Gastroesophageal sphincter (tissue), 4 donors: ENCODE measurements at places on chromosomes 6 and 20. TPM values are rescaled to one million over a fixed set of nuclear protein-coding genes. Genes with fewer than 3 reads are reported as not detected.

COL20A1 gene
- total RNA-seq: not detected

THBS2 gene
- total RNA-seq: 21.5 TPM

GRCh38 chr6:22471132-22471690 lies 98.2 kb upstream of the HDGFL1 start:
- no peaks in the 10 kb centered on the region for H3K36me3 ChIP-seq
- H3K27me3 ChIP-seq: no peaks in the 10 kb centered on the region
- no peak overlapping the region for H3K27ac ChIP-seq
- no peak overlapping the region for H3K4me3 ChIP-seq
- H3K4me1 ChIP-seq: peaks cover 23% of the 10 kb centered on the region

DNA sequence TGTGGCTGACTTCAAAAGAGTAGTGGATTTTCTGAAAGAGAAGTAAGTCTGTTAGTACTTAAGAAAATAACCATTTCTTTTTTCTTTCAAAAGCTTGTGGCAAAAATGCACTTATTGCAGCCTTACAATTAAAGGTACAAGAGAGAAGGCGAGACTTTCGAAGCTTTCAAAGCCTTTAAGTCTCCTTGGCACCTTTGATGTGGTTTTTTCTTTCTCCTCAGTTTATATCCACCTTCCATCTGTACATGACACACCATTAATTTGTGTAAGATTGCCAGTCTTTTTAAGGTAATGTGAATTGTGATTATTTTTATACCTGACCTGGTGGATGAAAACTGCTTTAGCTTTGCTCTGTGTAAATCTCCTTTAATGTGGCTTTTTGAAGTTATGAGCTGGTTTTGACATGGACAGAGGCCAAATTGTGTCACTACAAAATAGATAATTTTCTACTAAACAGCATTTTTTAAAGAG lies 466.1 kb downstream of the CDKAL1 start:
- no peak overlapping the region for H3K27ac ChIP-seq
- no peak overlapping the region for H3K4me3 ChIP-seq
- H3K4me1 ChIP-seq: no peaks in the 10 kb centered on the region
- no peaks in the 10 kb centered on the region for H3K36me3 ChIP-seq
- H3K27me3 ChIP-seq: no peaks in the 10 kb centered on the region

DNA sequence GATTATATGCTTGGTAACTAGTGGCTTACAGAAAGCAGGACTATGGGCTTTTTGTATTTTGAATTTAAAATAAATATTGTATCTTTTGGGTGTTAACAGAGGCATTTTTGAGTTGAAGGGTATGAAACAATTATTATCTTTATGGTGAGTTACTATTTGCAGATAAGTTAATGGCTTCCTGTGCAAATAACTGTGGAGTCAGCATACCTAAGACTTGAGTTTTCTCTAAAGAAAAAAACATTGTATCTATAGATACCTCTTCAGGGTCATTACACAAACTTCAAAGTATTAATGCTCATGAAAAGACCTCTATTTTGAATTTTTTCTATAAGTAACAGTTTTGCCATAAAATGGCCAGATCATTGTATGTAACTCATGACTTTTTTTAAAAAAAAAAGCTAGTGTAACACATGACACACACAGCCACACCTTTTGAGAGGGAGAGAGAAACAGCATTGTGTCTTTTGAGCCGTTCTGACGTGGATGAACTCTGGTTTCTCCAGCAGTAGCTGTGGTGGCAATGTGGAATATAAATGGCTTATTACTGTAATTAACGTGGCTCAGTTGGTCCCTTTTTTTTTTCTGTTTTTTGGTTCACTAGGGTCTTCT lies 36.3 kb downstream of the PLEKHG1 start:
- H3K4me1 ChIP-seq: peaks cover 26% of the 10 kb centered on the region
- H3K27me3 ChIP-seq: no peaks in the 10 kb centered on the region
- no peaks in the 10 kb centered on the region for H3K36me3 ChIP-seq
- no peak overlapping the region for H3K27ac ChIP-seq
- no peak overlapping the region for H3K4me3 ChIP-seq
- no peak for ATAC-seq

DNA sequence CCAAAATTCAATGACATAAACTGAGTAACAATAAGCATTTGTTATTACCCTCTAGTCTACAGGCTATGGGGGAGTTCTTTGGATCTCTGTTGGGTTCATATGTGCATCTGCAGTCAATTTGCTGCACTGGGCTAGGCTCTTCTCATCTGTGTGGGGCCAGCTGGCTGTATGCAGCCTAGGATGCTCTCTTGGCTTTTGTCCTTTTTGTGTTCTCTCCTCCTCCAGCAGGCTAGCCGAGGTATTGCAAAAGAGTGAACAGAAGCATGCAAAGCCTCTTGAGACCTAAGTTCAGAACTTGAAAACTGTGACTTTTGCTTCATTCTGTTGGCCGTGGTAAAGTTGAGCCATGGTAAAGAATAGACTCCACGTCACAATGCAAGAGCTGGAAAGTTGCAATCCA lies 62.8 kb upstream of the FOXO3 start:
- ATAC-seq: no peak
- H3K27ac ChIP-seq: no peak overlapping the region
- H3K36me3 ChIP-seq: no peaks in the 10 kb centered on the region

DNA sequence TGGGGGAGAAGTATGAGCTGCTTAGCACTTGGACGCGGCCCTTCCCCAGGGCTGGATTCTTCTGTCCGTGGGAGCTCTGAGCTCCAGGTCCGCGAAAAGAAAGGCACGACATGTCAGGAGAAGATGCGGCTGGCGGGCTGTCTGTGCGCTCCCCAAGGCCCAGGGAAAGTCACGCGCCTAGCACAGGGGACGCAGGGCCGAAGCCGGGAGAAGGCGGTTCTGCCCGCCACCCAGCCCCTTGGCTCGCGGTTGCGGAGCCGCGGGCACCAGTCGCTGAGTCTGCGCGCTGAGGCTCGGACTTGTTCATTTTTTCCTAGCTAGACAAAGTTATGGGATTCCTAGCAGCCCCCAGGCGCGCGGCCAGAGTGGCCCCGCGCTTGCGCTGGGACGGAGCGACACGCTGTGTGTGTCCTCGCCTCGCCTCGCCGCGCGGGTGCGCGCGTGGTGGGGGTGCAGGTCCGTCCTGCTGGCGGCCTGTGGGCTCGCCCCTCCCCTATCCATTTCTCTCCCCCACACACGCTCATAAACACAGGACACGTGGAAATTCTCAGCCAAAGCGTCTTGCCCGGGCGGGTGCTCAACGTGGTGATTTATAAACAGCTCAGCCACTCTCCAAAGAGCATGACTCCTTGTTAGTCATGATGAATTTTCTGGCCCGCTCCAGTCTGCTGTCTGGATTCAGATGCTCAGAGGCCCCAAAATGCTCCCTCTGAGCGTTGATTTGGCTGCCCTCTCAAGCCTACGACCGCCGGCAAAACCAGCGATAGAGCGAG lies 1.9 kb upstream of the POU3F2 start:
- H3K4me1 ChIP-seq: no peaks in the 10 kb centered on the region
- H3K36me3 ChIP-seq: no peaks in the 10 kb centered on the region
- no peak overlapping the region for H3K27ac ChIP-seq

GRCh38 chr20:32028647-32029372 lies 18.6 kb downstream of the CCM2L start:
- H3K36me3 ChIP-seq: no peaks in the 10 kb centered on the region
- H3K4me3 ChIP-seq: no peak overlapping the region
- H3K27me3 ChIP-seq: peaks cover 59% of the 10 kb centered on the region
- H3K27ac ChIP-seq: no peak overlapping the region

DNA sequence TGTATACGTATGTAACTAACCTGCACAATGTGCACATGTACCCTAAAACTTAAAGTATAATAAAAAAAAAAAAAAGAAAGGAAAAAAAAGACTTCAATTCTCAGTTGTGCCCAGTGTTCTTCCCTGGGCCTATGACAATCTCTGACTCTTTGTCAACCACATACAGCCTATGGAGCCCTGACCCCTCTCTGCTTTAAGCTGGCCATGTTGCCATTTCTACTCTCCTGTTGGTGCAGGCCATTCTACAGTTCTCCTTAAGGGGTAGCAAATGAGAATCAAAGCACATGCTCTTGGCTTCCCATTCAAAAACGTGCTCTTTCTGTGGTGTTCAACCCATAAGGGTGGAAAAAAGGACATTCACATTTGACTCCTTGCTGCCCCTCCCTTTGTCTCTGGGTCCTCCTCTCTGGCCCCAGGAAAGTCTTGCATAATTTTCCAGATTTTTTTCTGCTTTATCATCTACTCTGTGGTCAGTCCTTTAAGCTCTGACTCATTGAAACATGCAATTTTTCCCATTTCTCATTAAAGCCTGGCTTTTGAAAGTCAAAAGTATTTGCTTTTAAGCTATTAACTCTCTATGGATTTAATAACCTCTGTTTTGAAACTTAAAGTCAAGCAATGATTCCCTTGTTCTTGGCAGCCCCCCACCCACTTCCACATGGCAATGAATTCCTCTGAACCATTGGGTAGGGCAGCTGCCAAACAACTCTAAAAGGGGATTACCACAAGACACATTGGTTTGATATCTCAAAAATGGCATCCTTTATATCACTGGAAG lies 208.6 kb upstream of the MCHR2 start:
- no peaks in the 10 kb centered on the region for H3K36me3 ChIP-seq
- no peaks in the 10 kb centered on the region for H3K4me1 ChIP-seq
- H3K27me3 ChIP-seq: no peaks in the 10 kb centered on the region
- peak; percentile 84 for ATAC-seq

GRCh38 chr20:20410678-20411077 lies 42.8 kb downstream of the INSM1 start:
- no peak overlapping the region for H3K27ac ChIP-seq
- no peak for ATAC-seq
- H3K4me1 ChIP-seq: no peaks in the 10 kb centered on the region
- H3K36me3 ChIP-seq: no peaks in the 10 kb centered on the region

GRCh38 chr6:90173262-90173925 lies 123.2 kb downstream of the BACH2 start:
- H3K27me3 ChIP-seq: no peaks in the 10 kb centered on the region
- no peaks in the 10 kb centered on the region for H3K36me3 ChIP-seq
- no peak overlapping the region for H3K27ac ChIP-seq
- no peaks in the 10 kb centered on the region for H3K4me1 ChIP-seq
- no peak for ATAC-seq

- H3K27me3 ChIP-seq: no peaks in the 10 kb centered on the region
- peaks cover 3% of the 10 kb centered on the region for H3K4me1 ChIP-seq
- H3K27ac ChIP-seq: no peak overlapping the region
- no peak overlapping the region for H3K4me3 ChIP-seq
- H3K36me3 ChIP-seq: no peaks in the 10 kb centered on the region
- no peak for ATAC-seq
Measured at GRCh38 chr20:37885593-37886503, 17.1 kb upstream of the VSTM2L start.

DNA sequence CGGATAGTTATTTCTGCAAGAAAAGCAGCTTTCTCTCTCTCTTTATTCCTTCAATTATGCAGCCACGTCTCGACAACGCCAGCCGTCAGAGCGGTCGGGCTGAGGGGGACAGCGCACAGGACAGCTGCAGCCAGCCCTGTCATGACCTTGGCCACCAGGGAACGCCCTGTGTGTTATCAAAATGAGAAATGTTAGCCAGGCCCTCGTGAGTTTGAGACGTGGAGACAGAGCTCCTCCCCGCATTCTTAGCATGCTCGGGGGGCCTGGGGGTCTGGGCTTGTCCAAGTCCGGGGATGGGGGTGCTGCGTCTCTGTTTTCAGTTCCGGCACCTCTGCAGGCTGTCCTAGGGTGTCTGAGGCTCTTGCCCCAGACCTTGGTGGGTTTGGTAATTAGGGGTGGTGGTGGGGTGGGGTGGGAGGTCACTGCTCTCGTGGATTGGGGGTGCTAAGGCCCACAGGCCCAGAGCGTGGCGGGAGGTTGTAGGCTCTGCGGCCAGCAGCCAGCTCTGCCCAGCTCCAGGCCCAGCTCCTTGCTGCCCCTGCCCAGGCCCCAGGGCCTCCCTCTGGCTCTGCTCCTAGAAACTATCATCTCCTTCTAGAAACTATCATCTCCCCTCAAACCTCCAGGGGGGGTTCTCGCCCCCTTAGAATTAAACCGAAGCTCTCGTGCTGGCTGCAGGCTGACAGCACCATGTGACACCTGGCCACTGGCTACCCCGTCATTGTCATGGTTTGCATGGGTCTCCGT lies 54.3 kb upstream of the GATA5 start:
- H3K4me1 ChIP-seq: no peaks in the 10 kb centered on the region
- no peak overlapping the region for H3K4me3 ChIP-seq
- no peak overlapping the region for H3K27ac ChIP-seq
- peaks cover 46% of the 10 kb centered on the region for H3K27me3 ChIP-seq

DNA sequence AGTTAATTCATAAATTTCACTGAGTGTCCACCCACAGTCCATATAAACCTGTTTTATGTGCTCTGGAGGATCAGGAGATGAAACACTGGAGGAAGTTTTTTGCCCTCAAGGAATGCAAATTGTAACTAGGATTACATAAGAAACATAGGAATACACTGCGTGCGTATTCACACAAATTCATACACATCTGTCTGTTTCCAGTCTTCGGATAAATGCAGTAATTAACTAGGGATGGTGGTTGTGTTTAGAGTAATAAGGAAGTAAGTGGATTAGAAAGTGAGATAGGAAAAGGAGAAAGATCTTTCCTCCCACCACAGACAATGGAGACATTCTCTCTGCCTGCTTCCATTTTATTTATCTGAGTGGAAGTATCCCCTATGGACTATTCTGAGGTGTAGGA lies 35.7 kb upstream of the POPDC3 start:
- no peak overlapping the region for H3K4me3 ChIP-seq
- H3K36me3 ChIP-seq: no peaks in the 10 kb centered on the region
- ATAC-seq: no peak
- H3K27ac ChIP-seq: no peak overlapping the region
- H3K4me1 ChIP-seq: no peaks in the 10 kb centered on the region

DNA sequence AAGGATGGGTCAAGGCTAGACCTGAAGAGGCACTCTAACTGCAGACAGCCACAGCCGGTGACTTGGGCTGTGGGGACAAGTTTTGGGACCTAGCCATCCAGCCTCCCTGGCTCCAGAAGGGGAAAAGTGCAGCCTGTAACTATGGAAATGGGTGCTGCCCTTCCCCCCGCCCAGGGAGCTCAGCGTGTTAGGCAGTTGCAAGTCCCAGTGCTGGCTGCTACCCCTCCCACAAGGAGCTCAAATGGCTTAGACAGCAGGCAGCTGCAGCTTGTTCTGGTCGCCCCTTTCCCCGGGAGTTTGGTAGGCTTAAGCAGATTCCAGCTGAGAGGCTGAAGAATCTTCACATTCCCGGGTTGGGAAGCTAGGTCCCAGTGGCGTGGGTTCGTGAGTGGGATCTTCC lies 162.6 kb downstream of the FAM83B start:
- no peaks in the 10 kb centered on the region for H3K36me3 ChIP-seq
- no peak overlapping the region for H3K4me3 ChIP-seq
- H3K27ac ChIP-seq: no peak overlapping the region
- H3K4me1 ChIP-seq: peaks cover under 1% of the 10 kb centered on the region
- no peaks in the 10 kb centered on the region for H3K27me3 ChIP-seq

DNA sequence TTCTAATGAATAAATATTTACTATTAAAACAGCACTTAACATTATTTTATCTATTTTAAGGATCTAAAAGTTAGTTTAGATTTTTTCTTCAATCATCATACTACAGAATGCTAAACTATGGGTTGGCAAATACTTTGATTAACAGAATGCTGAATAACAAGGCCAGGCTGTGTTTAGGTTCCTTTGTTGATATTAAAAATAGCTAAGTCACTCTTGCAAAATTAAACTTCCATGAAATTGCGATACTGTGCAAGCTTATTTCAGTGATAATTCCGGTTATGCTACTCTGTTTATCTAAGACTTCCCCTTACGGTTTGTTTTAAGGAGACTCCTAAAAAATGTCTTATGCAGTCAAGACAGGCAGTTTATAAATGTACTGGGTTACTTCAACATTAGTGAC lies 2.8 kb downstream of the RNF24 start:
- peaks cover 48% of the 10 kb centered on the region for H3K4me1 ChIP-seq
- H3K27ac ChIP-seq: peak overlapping the region; percentile 86
- no peak overlapping the region for H3K4me3 ChIP-seq
- H3K36me3 ChIP-seq: no peaks in the 10 kb centered on the region
- no peaks in the 10 kb centered on the region for H3K27me3 ChIP-seq
- peak; percentile 12 for ATAC-seq
